K562 (cell line): ENCODE measurements at places on chromosomes 7 and 10. TPM values are rescaled to one million over a fixed set of nuclear protein-coding genes. Genes with fewer than 3 reads are reported as not detected.

GRCh38 chr10:112722758-112723157 is 227.3 kb upstream of the TCF7L2 start:
- no peak for DNase-seq

DNA sequence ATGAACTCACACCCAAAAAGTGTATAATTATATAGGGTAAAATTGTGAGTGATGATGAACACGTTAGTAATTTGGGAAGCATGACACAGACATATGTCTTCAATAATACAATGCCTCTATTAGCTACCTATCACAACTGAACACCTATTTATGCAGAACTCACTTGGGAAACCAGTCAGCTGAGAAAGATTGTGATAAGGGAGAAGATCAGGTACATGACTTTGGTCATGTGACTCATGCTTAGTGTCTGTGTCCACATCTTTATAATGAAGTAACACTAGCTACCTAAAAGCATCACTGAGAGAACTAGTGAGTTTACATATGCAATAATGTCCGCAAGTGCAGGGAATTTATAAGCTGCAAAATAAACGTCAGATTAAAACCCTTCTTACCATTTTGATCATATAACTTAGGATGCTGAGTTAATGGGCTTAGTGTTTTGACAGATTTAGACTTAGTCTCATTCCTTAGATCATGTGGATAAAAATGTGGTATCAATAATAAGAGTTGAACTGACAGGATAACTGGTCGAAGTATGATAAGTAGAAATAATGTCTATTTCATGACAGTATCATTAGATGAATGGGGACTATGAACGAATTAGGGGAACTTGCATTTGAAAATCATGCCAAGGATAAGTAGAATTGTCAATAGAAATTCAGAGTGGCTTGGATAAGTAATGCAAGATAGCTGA is 11.6 kb downstream of the VWDE start:
- no peak for DNase-seq

- no peak for DNase-seq
Observed at GRCh38 chr10:6009961-6010360, 32.6 kb upstream of the IL15RA start.

DNA sequence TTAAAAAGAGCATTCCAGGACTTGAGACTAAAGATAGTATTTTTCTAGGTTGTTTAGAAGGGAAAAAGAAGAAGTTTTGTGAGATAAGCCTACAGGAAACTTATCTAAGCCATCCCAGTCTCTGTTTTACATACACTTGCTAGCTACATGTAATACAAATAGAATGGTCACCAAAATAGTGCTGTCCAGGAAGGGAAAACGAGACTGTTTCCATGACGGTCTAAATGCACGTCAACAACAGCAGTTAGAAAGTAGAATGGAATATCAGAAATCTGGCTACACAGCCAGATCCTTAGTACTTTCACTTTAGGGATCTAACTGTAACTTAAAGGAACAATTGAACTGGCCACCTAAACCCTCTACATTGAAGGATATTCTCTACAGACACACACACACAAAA is 117.6 kb downstream of the TSPAN12 start:
- DNase-seq = peak; percentile 37

DNA sequence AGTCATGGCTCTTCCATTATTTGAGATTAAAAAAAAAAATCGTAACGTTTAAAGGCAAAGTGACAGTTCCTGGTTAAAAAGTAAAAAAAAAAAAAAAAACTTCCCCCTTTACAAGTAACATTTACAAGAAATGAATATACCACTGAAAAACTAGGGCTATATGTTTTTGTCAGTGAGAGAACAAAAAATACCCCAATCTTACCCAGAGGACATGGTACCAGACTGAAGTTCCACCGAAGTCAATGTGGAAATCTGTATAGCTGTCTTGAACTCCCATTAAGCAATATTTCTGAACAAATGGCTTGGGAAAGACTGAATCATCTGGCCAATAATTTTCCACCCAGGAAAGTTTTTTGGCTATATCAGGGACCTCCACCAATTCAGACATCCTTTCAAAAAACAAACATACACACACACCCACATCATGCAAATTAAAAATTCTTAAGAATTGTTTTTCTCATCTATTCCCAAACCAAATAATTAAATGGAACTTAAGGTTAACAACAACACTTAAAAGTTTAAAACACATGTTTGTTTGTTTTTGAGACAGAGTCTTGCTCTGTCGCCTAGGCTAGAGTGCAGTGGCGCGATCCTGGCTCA is 50.2 kb downstream of the KDM7A start:
- no peak for DNase-seq

DNA sequence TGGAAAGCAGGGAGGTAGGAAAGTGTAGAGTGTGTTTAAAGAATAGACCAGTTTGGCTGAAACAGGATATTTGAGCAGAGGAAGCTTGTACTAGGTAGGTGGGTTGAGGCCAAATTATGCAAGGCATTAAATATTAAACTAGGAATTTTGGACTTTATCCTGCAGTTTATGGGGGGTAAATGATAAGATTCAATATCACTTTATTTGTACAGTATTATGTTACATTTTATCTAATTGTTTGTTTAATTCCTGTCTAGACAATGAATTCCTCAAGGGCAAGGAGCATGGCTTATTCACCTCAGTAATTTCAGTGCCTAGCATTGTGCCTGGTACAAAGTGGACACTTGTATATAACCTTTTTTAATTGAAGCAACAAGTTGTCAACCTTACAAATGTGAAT is 125.9 kb downstream of the CFTR start:
- no peak for DNase-seq

- DNase-seq = peak; percentile 14
Observed at GRCh38 chr10:19819419-19820033, 3.3 kb downstream of the PLXDC2 start.

GRCh38 chr7:12670000-12670729 is 17.3 kb upstream of the ARL4A start:
- no peak for DNase-seq

Gene PLAC9
- polyA plus RNA-seq = not detected in 2 replicates

Gene NUDT13
- polyA plus RNA-seq = 4.7 and 10.9 TPM in 2 replicates

Gene SH3PXD2A
- 3.0 and 3.4 TPM in 2 replicates for polyA plus RNA-seq

Gene FAM25C
- polyA plus RNA-seq = not detected in 2 replicates
